ENCODE measurements at places on chromosomes 7 and 10.
A peak's percentile ranks its signal among the peaks of the same experiment; 100 is the strongest.

DNA sequence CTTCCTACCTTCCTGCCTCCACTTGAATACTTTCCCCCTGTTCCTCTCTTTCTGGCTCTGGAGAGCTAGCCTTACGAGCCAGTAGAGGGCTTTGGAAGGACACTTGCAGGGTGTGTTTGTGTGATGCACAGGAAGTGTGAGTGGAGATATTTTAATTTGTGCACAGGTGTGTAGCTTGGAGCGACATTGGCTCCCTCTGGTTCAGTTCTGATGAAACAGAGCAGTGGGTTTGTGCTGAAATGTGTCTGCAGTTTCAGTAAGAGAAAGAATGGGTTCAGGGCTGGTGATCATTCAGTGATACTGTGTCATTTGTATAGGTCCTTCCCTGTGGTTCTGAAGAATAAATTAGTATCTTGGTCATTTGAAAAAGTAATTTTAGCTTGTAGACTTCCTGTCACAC lies 86.9 kb downstream of the SND1 start:
- DNase-seq = no peak

DNA sequence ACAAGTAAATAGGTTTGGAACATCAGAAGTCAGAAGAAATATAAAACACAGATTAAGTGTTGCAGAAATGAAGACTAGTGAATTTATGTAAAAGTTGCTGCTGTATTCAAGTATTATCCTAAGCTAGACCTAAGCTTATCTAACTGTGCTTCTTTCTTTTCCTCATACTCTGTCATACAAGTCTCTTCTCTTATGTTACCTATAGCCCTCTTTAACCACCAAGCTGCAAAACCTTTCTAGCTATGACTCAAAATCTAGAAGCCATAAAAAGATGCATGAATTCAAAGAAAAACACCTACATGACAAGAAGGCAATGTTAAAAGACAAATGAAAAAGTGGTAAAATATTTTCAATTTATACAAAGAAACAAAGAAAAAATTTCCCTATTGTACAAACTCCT lies 23.0 kb downstream of the DENND11 start:
- DNase-seq = no peak

DNA sequence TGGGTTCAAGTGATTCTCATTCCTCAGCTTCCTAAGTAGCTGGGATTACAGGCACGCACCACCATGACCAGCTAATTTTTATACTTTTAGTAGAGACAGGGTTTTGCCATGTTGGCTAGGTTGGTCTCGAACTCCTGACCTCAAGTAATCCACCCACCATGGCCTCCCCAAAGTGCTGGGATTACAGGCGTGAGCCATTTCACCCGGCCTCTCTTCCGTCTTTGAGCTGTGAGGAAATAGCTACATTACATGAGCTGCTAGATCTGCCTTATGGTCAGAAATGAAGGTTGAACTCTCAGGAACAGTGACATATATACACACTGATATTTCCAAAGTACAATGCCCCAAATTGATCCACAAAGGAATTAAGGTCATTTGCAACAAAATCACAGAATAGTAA lies 2.4 kb downstream of the BLVRA start:
- DNase-seq = no peak

- no peak for DNase-seq
These were observed 140.6 kb downstream of the ALOX5 start for GRCh38 chr10:45514291-45515270.

DNA sequence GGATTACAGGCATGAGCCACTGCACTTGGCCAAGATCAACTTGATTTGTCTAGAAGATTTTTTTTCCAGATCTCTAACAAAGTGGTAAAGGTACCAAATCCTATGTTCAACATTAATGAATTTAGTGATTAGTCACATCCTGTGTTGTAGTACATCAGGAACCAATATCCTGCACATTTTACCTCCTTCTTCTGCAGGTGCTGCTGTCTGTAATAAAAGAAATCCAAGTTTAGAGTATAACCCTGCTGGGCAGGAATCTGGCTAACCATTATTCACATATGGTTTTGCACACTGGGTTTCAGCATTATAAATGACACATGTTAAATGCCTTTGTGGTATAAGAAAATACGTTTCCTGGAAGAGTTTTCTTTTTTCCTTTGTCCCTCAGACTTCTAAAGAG lies 10.8 kb downstream of the PARD3 start:
- DNase-seq = no peak

DNA sequence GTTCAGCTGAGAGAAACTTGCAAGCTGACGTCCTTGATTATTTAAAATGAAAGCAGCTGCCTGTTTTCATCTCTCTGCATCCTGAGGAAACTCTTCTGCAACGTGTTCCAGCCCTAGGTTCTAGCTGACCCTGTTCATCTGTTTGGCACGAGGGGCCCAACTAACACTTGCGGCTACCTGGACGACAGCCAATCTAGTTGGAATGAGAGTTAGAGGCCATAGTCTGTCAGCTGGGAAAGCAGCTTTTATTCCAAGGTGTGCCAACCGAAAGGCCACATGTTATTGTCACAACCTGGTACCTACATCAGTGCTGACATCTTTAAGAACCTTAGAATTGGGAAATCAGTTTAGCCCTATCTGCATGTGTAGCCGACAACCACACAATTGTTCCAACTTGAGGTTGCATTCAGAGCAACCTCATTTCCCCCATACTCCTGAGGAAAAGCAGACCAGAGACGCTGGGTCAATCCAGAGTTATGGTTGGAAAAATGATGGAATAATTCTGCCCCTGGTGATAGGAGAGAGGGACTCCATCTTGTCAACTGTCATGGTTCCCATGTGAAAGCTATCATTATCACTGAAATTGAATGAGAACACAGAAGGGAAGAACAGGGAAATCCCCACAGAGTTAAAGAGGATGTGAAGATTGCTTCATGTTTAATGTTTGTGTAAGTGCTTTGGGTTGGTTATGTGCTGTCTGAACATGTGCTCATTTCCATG lies 121.6 kb downstream of the EGFR start:
- DNase-seq = no peak

GRCh38 chr10:93874309-93875031 lies 19.3 kb upstream of the SLC35G1 start:
- no peak for DNase-seq

- DNase-seq = no peak
These were observed 262.3 kb downstream of the NEBL start for GRCh38 chr10:20634839-20635238.

- DNase-seq = no peak
These were observed 3.2 kb downstream of the UFSP1 start for GRCh38 chr7:100886142-100886935.

DNA sequence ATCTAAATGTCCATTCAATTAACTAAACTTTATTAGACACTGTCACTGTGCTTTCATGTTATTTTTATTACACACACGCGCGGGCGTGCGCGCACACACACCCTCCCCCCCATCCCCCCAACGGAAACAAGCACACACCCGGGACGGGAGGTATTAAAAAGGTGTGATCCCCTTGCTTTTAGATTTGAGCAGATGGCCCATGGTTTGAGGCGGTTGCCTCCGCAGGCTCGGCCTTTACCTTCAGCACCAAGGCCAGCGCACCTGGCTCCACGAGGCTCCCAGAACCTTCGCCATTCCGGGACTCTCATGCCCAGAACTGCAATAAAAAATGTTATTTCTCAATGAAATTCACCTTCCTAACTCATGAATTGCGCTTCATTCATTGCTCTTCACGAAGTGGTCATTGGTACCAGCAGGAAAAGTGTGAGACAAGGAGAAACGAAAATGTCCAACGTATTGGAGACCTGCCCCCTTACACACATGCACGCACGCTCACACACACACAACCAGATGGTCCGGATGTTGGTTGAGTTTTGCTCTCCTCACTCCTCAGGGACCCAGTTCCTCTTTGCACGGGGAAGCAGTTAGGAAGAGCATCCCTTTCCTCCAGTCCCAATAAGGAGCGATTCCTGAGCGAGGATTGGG lies 20.8 kb upstream of the PTF1A start:
- DNase-seq = no peak

DNA sequence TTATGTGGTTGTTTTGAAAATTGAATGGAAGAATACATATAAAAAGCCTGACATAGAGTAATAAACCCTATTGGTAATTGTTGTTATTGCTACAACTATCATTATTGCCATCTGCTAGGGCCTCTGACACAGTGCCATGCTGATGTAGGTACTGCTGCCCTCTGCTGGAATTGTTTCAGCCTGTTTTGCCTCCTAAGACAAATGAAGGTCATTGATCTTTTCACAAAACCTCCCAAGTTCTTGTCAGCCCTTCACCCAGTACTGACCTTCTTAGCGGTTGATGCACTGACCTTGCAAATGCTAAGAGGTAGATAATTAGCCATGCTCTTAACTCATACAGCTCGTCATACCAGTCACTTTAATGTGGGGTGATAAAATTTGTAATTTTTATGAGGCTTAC lies 975.2 kb downstream of the SORCS1 start:
- DNase-seq = no peak

DNA sequence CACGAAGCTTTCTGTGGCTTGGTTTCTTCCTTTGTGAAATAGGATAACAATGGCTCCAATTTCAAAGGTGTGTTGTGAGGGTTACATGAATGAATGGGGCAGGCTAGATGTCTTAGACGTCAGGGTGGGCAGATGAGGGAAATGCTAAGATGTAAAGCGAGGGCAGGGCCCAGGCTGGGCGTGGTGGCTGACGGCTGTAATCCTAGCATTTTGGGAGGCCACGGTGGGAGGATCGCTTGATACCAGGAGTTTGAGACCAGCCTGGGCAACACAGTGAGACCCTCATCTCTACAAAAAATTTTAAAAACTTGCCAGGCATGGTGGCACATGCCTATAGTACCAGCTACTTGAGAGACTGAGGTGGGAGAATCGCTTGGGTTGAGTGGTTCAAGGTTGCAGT lies 607.7 kb upstream of the FOXK1 start:
- no peak for DNase-seq

DNA sequence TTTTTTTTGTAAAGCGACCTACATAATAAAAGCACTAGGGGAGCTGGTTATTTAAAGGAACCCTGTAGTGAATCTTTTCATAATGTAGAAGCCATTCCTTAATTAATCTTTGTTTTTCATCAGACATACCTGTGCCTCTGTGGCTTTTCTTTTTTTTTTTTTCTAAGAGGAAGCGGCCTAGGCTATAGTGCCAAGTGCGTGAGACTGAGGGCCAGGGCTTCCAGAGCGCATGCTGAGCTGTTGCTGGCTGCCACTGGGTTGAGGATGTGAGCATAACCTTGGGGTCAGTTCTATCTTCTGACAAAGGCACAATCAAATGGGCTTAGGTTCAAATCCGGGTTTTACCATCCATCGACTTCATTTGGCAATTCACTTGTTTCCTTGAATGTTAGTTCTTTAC lies 103.7 kb downstream of the NEUROD6 start:
- DNase-seq = no peak

DNA sequence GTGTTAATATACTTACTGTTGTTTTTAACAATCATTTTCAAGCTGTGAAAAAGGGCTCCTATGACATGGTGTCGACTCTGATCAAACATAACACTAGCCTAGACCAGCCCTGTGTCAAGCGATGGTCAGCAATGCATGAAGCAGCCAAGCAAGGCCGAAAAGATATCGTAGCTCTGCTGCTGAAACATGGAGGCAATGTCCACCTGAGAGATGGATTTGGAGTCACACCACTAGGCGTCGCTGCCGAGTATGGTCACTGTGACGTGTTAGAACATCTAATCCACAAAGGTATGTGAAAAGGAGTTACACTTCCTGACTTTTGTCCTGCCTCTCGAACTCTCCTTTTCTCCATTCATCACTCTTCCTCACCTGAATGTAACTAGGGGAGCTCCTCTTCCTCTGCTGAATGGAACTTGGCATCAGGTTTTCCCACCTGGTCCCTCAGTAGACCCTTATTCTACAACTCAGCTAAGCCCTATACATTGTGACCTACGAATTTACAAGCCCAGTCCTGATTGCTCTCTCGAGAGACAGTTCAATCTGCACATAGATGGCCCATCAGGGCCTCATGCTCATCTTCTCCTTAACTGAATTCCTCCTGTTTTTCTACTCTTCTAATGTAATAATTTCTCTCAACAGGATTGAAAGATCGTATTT lies 23.0 kb downstream of the ASB15 start:
- DNase-seq = peak; percentile 26

GRCh38 chr7:55591282-55591931 lies 19.1 kb upstream of the VOPP1 start:
- no peak for DNase-seq

- DNase-seq = no peak
These were observed 207.3 kb upstream of the BMPER start for GRCh38 chr7:33698041-33698440.

- no peak for DNase-seq
These were observed 26.5 kb downstream of the MRC1 start for GRCh38 chr10:17835688-17836087.

GRCh38 chr10:116118847-116119246 lies 154.2 kb downstream of the GFRA1 start:
- no peak for DNase-seq
